ENCODE measurements at places on chromosomes 6 and 20.

GRCh38 chr6:14804785-14805210, 441.1 kb upstream of the JARID2 start:
- DNase-seq, result no peak

GRCh38 chr6:6243846-6244245, 76.6 kb downstream of the F13A1 start:
- DNase-seq, result no peak

DNA sequence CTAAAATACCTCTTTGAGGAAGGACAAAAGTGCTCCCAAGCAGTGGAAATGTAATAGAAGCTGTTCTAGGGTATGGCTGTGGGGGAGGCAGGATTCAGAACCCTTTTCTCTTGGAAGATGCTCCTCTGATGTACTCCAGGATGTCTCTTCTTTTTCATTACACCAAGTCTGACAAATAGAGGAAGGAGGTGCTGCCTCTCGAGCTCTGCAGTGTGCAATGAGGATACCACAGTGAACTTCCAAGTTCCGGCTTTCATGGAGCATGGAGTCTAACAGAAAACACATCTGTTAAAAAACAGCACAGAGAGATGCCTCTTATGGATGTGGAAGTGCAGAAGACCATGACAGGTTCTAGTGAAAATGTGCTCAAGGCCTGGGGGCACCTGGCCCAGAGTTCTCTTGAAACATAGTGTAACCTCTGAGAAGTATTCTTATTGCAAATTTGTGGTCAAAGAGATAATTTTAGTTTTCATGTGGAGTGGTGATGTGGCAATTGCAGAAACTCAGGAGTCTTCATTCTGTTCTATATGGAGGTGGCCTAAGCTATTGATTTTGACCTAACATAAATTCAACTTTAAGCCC, 362.0 kb upstream of the CITED2 start:
- no peak for DNase-seq

DNA sequence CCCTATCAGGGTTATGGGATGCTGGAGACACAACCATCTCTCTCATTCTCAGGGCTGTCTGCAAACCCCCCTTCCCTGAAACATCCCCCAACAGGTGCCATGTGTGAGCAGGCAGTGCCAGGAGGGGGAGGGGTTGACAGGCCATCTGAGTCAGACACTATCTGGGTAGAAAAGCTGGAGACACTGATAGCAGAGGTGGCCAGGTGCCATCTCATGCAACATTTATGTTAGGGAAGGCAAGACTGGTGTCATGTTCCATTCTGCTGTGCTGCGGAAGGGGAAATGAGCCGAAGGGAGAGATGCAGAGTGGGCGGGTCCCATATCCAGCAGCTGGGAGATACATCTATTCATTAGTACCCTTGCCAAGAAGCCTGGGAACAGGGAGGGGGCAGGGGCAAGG, 3.5 kb downstream of the LHFPL5 start:
- no peak for DNase-seq

DNA sequence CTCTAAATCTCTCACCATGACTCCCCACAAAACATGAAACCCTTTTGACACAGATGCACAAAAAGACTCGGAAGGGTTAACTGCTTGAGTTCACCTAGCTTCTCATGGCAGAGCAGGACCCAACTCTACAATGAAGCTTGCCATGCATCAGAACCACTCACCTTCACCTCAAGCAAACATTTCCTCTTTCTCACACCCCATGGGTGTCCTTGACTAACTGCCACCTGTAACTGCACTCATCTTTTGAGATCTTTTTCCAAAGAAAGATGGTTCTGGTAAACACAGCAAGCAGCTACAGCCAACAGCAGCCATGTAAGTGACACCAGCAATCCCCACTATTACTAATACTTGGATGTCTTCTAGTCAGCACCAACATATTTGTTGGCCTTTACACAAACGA, 76.5 kb downstream of the EFHC1 start:
- DNase-seq, result no peak

DNA sequence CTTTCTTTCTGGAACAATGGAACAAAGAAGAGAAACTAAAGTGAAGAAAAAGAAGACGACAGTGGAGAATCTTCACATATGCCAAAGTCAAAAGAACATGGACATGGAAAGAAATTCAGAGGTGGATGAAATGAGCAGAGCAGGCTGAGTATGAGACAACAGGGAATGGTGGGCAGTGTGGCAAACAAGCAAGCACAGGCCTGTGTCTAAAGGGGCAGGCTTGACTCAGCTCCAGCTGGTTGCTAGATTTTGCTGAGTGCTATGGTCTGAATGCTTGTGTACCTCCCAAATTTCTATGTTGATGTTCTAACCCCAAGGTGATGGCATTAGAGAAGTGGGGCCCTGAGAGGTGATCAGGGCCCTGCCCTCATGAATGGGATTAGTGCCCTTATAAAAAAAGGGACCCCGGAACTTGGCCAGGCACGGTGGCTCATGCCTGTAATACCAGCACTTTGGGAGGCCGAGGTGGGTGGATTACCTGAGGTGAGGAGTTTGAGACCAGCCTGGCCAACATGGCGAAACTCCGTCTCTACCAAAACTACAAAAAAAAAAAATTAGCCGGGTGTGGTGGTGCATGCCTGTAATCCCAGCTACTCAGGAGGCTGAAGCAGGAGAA, 49.6 kb downstream of the ZMYND8 start:
- DNase-seq, result no peak

- DNase-seq, result no peak
These were observed 12.2 kb downstream of the LIN28B start for GRCh38 chr6:104969108-104969507.

GRCh38 chr20:39800111-39800510, 838.0 kb downstream of the DHX35 start:
- no peak for DNase-seq

DNA sequence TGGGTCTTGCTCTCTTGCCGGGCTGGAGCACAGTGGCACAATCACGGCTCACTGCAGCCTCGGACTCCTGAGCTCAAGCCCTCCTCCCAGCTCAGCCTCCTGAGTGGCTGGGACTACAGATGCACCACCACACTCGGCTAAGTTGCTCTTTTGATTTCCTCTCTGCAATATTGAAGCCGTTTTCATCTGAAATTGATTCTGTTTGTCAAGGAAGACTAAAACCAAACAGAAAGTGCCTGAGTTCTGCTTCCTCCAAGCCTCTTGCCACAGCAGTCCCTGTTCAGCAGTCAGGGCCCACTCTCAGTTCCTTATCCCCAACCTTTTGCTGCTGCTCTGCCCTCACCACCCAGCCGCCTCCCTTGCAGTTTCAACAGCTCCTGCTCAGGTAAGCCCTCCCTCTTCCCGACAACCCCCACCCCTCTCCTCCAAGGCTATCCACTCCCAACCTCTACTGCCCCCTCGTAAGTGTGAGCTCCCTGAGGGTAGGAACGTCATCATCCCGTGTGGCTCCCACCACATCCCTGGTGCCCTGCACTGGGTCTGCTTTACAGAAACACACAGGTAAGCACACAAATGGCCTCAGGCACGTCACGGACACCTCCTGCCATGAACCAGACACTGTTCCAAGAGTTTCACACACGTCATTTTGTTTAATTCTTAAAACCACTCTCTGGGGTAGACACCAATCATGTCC, 70.7 kb upstream of the TAB2 start:
- no peak for DNase-seq

- peak; percentile 6 for DNase-seq
These were observed 53.7 kb upstream of the TMX4 start for GRCh38 chr20:8073024-8073832.

GRCh38 chr6:158743033-158743651, 76.0 kb downstream of the EZR start:
- no peak for DNase-seq

- no peak for DNase-seq
These were observed 89.8 kb downstream of the EYA2 start for GRCh38 chr20:46984405-46984804.

DNA sequence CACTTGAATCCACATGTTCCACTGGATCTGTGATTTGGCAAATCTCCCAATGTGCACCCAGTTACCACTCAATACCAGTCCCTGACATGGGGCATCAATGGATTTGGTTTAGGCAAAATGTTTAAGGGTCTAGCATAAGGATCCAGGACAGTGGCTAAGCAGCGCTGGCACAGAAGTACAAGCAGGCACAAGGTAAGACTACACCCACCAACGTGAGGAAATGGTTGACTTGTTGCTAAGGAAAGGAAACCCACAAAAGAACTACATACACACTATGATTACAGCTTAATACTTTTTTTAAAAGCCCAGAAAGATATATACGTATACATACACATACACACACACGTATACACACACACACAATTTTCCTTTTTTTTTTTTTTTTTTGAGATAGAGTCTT, 79.0 kb downstream of the DNAAF9 start:
- DNase-seq, result no peak

DNA sequence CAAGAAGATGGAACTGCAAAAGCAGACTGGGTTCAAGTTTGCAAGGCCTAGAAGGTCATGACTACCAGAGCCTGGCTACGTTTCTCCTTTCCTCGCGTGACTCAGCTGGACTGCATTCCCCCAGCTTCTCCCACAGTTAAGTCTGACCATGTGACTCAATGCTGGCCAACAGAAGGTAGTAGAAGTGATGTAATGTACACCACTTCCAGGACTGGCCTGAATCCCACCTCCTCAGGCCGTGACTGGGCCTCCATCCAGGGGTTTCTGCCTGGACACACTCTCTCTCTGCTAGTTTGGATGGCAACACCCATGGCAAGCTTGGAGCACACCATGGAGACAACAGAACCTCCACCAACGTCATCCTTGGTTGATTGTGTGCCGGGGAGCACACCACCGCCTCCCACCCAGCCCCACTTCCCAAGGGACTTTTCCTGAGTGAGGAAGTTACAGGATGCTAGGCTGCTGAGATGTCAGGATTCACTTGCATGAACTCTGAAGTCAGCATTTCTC, 112.0 kb upstream of the CDYL start:
- no peak for DNase-seq

DNA sequence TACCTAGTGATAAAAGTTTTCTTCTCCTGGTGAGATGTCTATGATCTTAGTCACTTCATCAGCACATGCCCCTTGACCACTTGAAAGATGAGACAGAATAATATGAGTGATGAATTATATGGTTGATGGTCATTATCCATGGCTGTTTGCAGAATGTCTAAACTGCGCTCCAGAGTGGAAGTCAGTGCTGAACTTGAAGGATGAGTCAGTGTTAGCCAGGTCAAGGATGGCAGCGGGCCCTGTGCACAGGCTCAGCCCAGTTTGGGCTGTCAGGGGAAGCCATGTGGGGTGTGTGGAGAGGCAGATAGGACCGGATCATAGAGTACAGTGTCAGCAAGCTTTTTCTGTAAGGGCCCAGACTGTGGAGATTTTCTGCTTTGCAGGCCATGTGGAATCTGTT, 67.2 kb upstream of the KIF25 start:
- no peak for DNase-seq

DNA sequence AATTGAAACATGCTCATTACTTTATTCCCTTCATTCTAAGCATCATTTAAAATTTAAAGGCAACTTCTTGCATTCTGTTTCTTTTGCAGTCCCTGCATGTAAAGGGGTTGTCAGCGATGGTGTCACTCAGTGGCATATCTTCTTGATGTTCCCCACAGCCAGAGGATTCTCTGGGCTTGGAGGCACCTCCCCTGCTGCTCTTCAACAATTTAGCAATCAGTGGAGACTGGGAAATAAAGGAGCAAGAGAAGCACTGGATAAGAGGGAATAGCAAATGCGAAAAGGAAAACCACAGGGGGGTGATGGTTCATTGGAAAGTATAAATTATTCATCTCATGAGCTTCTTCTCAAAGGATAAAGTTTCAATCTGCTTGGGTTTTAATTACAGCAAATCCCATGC, 30.7 kb upstream of the MC3R start:
- no peak for DNase-seq

- DNase-seq, result no peak
These were observed at the start of gene SDCBP2 for GRCh38 chr20:1328680-1329330. TSS of gene SDCBP2 (minus strand) at chr20:1329139. CDS start at chr20:1320416, 8,723 bp downstream.

- DNase-seq, result no peak
These were observed 24.0 kb upstream of the PHACTR3 start for GRCh38 chr20:59580146-59580946.

- no peak for DNase-seq
These were observed 6.5 kb downstream of the GTPBP2 start for GRCh38 chr6:43622541-43622940.
